COLO829 (cell line): ENCODE measurements at places on chromosomes 7 and 10.

DNA sequence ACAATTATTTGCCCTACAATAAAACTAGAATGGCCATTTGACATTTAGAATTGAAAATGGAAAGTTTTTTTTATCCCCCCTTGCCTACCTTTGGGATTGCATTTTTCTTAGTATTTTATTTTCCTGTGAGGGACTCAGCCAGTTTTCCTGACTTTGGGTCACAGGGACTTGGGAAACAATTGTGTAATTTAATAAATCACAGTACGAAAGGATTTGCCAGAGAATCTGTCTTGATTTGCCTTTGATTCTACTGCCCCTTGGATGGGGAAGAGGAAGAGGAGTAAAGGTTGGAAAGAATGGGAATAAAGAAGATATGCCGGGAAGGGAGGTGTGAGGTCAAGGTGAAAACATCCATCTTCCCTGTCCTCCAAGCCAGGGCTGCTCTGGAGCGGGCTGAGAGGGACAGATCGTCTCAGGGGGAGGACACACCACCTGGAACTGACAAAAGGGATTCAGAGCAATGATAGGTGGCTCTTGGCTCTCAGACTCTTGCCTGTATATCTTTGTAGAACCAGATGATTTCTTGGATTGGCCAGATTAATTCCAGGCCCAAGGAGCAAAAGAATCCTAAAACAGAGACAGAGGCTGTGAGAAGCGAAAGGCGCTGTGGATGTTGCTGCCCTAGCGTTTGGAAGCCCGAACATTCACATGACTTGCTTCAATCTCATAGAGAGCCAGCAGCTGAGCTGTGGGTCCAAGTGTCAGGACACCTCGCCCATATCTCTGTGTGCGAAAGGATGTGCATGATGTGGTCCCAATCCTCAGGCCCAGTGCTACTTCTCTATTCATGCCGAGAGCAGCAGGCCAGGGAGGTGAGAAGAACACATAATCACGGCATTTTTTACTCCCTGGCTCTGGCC, 50.3 kb upstream of the ZEB1 start:
- no peak for DNase-seq

GRCh38 chr10:43222210-43222720, 44.6 kb downstream of the RASGEF1A start:
- no peak for DNase-seq

GRCh38 chr7:34087892-34088891, 182.9 kb downstream of the BMPER start:
- DNase-seq = peak; percentile 65

DNA sequence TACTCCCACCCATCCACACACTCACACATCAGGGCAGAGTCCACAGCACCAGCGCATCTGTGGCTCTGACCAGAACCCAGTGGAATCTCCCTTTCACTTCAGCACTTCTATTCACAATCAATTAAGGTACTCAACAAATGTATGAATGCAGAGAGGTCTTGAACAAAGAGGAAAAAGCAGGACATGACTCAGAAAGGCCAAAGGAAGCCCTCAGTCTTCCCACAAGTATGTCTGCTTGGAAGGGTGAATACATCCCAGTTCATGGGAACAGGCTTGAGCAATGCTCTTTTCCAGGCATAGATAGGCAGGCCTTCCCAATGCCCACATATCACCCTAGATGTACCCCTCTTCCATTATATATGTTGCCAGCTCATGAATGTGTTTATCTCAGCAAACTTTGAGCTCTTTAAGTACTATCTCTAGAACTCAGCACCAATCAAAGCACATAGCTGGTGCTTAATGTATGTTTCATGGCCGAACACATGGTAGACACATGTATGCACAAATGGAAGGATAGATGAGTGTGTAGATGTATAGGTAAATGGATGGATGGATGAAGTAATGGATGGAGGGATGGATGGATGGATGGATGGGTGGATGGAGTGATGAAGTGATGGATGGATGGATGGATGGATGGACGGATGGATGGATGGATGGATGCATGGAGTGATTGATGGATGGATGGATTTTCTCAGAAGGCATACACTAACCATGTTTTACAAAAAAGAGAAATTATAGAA, 507.6 kb downstream of the GRID1 start:
- DNase-seq = no peak

DNA sequence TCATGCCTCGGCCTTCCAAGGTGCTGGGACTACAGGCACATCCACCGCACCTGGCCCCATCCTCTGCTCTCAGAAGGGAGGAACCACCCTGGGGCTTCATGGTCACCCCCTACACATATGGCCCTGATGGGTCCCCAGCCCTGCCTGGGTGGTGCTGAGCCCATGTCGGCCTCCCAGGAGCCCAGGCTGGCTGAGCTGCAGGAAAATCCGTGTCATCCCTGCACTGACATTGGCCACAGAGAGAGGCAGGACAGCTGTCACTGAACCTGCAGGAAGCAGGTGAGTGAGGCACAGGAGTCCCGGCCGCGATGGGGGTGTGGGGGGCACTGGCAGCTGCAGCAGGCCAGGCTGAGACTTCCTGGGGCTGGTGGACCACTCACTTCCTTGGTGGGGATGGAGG, 8.0 kb downstream of the GRIFIN start:
- DNase-seq = no peak

DNA sequence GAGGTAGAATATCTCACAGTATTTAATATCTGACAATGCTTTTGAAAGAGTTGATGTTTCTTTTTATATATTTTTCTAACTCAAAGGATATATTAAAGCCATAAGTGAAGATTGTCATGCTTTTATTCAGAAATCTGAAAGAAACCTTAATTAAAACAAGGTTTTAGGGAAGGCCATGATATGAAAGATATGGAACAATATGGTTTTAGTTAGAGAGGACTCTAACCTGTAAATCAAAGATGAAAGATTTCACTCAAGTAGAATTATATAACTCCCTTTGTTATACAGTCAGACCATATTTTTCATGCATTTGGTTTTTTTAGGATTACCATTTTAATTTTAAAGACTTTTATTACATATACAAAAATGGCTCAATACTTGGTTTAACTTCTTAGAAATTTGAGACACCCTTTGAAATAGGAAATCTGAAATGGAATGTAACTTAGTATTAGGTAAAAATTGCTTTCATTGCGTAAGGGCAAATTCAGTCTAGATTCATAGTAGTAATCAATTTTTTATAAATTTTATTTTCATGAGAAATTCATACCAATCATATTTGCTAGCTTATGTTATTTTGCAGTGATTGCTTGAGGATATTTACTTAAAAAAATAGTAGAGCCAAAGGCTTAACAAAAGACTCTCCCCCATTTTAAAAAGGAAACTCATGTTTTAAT, 119.8 kb downstream of the TWIST1 start:
- no peak for DNase-seq

DNA sequence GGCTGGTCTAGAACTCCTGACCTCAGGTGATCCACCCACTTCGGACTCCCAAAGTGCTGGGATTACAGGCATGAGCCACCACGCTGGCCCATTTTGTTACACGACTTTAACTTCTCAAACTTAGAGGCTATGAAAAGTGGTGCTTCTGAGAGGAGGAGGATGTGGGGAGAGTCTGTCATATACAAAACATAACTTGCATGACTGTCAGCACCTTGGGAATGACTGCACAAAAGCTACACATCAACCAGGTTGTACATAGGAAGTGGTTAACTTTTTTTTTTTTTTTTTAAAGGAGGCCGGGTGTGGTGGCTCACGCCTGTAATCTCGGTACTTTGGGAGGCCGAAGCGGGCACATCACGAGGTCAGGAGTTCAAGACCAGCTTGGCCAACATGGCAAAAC, 43.4 kb upstream of the GSDME start:
- DNase-seq = no peak

GRCh38 chr10:133488354-133488753, 34.6 kb downstream of the SCART1 start:
- no peak for DNase-seq

GRCh38 chr10:126618466-126618865, 52.0 kb downstream of the C10orf90 start:
- peak; percentile 11 for DNase-seq

- no peak for DNase-seq
Observed at GRCh38 chr10:11163780-11164550, 146.3 kb downstream of the CELF2 start.

GRCh38 chr7:85065306-85065705, 121.5 kb downstream of the SEMA3D start:
- DNase-seq = no peak

GRCh38 chr7:90951986-90952954, 312.0 kb upstream of the FZD1 start:
- no peak for DNase-seq

- no peak for DNase-seq
Observed at GRCh38 chr10:27104919-27105318, 4.6 kb upstream of the ANKRD26 start.

DNA sequence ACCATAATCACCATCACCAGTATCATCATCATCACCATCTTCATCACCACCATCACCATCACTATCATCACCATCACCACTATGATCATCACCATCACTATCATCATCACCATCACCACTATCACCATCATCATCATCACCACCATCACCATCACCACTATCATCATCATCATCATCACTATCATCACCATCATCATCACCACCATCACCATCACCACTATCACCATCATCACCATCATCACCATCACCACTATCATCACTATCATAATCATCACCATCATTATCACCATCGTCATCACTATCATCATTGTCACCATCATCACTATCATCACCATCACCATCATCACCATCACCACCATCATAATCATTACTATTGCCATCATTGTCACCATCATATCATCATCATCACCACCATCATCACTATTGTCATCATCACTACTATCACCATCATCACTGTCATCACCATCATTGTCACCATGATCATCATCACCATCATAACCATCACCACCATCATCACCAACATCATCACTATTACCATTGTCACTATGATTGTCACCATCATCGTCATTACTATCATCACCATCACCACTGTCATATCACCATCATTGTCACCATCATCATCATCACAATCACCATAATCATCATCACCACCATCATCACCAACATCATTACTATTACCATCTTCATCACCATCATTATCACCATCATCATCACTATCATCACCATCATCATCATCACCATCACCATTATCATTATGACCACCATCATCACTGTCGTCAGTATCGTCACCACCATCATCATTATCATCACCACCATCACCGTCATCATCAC, 154.7 kb downstream of the ACTR3B start:
- no peak for DNase-seq

DNA sequence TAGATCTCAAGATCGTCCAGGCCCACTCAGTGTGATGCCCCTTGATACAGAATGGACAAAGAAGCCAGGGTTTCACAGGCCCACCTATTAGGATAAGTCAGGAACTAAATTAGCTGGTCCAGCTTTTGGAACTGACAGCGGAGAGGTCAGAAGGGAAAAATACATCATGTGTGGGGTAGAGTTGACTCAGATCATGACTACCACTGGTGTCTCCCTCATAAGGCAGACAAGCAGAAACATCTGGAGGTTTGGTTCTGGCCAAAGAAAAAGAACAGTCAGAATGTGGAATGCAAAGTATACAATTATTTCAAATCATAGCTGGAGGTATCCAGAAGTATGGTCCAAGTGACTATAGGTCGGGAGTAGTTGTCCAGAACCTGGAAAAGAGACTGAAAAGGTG, 621.1 kb upstream of the CELF2 start:
- DNase-seq = no peak

DNA sequence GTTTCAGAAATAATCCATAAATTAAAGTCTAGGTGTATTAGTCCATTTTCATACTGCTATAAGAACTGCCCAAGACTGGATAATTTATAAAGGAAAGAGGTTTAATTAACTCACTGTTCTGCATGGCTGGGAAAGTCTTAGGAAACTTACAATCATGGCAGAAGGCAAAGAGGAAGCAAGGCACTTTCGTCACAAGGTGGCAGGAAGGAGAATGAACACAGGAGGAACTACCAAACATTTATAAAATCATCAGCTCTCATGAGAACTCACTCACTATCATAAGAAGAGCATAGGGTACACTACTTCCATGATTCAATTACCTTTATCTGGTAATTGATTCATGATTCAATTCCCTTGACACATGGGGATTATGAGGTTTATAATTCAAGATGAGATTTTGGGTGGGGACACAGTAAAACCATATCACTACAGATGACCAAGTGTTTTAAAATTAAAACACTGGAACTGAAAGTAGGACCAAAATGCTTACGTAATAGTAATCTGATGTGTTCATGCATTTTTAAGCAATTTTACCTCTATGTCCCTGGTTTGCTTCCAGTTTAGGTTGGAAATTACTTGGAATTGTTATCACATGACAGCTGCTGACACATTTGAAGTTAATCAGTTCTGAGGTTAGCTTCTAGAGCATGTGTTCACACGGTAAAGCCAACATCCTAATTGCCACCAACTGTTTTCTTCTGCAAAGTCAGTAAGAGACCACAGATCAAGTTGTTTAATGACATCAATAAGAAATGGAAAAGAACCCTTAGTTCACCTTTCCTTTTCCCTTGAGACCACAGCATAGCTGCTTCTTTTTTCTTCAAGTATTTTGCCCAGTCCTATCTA, 48.4 kb upstream of the SEMA3C start:
- no peak for DNase-seq

- DNase-seq = no peak
Observed at GRCh38 chr7:13872709-13873108, 116.8 kb downstream of the ETV1 start.

DNA sequence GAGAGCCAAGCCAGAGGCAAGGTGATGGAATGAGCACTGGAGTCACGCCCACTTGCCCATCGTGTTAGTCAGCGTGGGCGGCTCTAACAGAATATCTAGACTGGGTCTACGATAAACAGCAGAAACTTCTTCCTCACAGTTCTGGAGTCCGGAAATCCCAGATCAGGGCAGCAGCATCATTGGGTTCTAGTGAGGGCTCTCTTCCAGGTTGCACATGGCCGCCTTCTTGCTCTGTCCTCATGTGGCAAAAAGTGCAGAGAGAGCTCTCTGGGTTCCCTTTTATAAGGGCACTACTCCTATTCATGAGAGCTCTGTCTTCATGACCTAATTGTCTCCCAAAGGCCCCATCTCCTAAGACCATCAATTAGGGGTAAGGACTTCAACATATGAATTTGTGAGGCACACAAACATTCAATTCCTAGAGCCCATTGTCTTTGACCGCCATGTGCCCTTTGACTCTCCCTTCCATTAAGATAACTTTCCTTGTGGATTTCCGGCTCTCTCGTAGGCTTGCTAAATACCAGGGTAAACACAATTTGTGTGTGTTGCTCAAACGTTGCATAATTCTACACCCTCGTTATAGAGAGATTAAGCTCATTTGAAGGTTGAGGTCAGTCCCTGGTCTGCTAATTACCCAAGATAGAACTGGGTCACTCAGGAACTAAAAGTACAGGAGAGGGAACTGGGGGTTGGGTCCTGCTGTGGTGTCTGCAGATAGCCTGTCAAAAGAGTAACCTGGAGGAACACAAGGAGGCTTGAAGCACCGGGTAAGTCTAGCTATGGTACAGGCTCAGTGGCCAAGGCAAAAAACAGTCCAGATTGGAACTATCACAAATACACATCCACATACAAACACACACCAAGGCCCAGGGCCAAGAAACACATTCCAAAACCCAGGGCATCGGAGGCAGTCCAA, 28.7 kb upstream of the USP6NL start:
- DNase-seq = no peak

- peak; percentile 3 for DNase-seq
Observed at GRCh38 chr7:84583331-84583730, 388.7 kb upstream of the SEMA3A start.

- DNase-seq = peak; percentile 92
Observed at GRCh38 chr7:135748770-135749169, at the start of gene FAM180A. TSS of gene FAM180A (minus strand) at chr7:135748813. CDS start at chr7:135748580, 233 bp downstream.
